ENCODE measurements at places on chromosomes 7 and 10.

DNA sequence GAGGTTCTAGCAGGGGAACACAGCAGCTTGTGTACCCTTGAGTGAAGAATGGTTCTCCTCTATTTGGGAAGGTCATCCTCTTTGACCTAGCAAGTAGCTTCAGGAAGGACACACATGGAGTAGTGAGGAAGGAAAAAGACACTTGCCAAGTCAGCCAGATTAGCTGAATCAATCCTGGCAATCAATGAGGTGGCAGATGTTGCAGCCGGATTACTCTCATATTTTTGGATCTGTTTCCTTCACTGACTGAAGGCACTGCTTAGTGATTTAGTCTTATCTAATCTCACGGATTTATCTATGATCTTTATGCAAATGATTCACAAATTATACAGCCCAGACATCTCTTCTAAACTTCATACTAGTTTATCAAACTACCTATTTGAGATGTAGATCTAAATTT, 218.8 kb downstream of the GPR158 start:
- no peak for DNase-seq

- no peak for DNase-seq
Observed at GRCh38 chr10:122292376-122292775, 21.3 kb downstream of the BTBD16 start.

DNA sequence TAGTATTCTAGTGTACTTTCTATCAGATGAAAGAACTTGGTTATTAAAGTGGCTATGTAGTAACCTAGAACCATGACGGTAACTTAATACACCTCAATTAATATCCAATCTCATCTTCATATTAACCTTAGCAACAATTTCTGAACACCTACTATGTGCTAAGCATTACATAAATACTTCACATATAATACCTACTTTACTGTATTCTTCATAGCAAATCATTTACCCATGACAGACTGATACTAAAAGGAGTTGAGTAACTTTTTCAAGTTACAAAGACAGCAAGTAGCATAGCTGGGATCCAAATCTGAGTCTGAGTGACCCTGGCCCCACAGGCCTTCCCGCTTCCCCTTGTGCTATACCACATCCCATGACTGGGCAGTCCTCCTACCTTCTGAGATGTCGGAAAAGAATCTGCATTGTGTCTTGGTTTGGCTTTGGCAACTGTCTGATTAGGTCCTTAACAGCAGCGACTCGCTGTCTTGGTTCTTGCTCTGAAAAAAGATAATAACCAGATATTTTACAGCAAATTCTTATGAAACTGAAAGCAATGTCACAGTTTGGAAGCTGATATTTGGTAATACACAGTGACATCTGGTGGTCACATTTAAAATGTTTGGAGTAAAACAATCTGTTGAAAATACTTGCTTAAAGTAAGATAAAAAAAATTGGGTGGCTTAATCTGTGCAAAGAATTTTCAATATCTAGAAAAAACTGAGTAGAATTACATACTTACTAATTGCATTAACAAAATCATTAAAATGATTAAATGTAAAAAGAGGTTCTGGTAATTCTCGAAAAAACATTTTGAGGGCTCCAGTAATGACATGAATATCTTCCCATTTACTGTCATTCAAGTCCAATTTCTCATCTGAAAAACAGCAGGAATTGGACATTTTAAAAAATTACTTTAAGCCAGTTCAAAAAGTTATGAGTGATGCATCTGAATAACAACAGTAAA, 120.1 kb downstream of the ARHGAP12 start:
- peak; percentile 65 for DNase-seq

- DNase-seq = no peak
Observed at GRCh38 chr7:130397758-130398073, 17.4 kb downstream of the CPA1 start.

DNA sequence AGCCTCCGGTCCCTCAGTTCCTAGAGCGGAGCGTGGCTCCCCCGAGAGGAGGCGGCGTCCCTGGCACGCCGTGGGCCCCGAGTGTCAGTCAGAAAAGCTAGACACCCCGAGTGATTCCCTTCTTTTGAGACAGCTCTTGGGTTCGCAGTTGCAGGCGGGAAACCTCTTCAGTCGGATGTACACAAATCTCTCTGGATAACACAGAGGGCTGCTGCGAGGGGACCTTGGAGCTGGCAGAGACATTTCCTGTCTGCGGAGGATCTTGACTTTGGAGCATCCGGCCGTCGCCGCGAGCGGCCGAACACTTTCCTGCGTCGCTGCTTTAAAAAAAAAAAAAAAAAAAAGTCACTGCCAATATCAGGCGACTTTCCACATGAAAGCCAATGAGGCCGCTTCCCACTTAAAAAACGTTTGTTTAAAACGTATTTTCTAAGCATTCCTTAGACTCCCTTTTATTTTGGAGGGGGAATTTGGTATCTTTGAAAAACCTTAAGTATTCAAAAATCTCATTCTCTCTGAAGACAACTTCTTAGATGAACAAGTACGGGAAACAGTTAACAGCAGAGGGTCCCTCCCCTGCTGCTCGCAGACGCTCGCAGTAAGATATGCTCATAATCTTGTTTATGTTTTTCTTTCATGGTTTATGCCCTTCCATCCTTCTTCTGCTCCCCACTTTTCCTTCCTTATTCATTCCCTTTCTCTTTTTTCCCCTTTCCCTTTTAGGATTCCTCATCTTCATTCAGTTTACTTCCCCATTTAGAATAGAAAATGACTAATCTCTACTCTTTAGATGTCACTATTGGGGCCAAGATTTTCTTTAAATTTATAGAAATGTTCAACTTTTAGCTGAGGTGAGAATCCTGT, 10.0 kb downstream of the HHEX start:
- DNase-seq = no peak

- no peak for DNase-seq
Observed at GRCh38 chr10:74445493-74445892, 294.5 kb downstream of the ADK start.

GRCh38 chr10:131280101-131280500, 31.4 kb downstream of the TCERG1L start:
- no peak for DNase-seq

- DNase-seq = no peak
Observed at GRCh38 chr7:79176859-79177477, 276.5 kb downstream of the MAGI2 start.

GRCh38 chr10:30055226-30055662, 4.1 kb downstream of the JCAD start:
- no peak for DNase-seq

DNA sequence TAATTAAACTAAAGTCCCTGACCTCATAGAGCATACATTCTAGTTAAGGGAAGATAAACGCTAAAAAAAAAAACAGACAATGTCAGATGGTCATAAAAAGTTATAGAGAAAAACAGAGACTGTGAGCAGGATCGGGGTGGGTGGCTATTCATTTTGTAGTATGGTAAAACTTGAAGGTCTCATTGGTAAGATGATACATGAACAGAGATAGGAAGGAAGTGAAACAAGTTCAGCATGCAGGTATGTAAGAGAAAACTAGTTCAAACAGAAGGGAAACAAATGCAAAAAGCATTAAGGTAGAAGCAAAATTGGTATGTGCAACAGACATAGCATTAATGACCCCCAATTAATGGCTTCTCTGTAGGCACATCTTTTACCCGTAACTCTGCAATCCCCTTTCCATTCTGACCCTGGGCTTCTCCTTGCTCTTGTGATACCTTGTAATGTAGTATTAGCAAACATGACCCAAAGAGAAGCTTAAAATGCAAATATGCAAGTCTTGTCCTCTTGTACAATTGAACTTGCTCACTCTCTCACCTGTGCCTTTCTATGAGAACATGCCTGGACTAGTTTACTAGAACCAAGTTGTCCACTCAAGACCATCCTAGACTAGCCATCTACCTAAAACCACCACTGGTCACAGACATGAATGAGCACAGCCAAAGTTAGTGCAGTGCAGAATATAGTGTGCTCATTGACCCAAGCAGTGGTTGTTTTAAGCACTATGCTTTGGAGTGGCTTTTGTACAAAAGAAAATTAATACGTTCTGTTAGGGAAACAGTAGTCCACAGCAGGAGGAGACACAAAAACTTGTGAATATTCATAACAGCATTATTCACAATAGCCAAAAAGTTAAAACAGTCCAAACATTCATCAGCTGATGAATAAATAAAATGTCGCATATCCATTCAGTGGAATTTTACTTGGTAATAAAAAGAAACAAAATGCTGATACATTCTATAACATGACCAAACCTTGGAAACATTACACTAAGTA, 57.0 kb downstream of the BRAF start:
- no peak for DNase-seq

- DNase-seq = no peak
Observed at GRCh38 chr7:99290980-99291607, 18.5 kb downstream of the MYH16 start.

DNA sequence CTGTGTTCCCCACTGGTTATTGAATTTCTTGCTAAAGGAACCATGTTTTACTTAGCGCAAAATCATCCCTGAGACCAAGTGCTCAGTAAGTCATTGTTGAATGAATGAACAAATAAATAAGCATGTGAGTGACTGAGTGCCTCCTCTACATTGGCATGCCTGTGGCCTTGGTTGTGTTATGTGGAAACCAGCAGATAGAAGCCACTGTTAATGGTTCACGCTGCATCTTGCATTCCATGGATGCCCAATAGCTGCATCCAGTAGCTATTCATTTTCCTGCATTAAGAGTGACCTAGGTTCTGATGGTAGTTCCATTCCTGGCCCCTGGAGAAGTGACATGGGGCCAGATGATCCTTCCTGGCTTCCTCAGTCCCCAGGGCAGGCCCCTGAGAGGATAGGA, 113.3 kb upstream of the BMPER start:
- no peak for DNase-seq

All from left forelimb (tissue), 1 donor.